Stimulated activated CD4-positive, alpha-beta T cell treated with anti-CD3 and anti-CD28 coated beads, Interleukin-1b, Interleukin-23, amount 100 ng/mL, for 1 hour (primary cell): ENCODE measurements at places on chromosomes 4 and X.

- DNase-seq, result no peak
These were observed 43.1 kb downstream of the MAB21L2 start for GRCh38 chr4:150625033-150625432.

DNA sequence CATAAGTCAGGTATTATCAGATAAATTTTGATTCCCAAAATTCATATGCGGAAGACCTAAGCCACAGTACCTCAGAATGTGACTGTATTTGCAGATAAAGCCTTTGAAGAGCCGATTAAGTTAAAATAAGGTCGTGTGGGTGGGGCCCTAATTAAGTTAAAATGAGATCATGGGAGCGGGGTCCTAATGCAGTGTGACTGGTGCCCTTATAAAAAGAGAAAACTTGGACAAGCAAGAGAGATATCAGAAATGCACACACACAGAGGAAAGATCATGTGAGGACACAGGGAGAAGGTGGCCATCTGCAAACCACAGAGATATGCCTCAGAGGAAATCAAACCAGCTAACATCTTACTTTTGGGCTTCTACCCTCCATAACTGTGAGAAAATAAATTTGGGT, 236.1 kb downstream of the FBXO8 start:
- DNase-seq, result no peak

GRCh38 chr4:8285143-8285975, 15.8 kb downstream of the HTRA3 start:
- no peak for DNase-seq

DNA sequence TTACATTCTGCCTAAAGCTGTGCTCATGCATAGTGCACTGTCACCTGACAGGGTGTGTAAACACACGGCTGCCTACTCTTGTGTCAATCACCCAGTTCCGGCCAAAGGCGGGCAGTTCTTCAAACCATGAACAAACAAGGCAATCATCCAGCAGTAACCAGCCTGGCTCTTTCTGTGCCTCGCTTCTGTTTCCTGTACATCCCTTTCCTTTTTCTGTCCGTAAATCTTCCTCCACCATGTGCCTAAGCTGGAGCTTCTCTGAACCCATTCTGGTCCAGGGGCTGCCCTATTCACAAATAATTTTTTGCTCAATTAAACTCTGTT, 60.8 kb upstream of the CBR4 start:
- no peak for DNase-seq

DNA sequence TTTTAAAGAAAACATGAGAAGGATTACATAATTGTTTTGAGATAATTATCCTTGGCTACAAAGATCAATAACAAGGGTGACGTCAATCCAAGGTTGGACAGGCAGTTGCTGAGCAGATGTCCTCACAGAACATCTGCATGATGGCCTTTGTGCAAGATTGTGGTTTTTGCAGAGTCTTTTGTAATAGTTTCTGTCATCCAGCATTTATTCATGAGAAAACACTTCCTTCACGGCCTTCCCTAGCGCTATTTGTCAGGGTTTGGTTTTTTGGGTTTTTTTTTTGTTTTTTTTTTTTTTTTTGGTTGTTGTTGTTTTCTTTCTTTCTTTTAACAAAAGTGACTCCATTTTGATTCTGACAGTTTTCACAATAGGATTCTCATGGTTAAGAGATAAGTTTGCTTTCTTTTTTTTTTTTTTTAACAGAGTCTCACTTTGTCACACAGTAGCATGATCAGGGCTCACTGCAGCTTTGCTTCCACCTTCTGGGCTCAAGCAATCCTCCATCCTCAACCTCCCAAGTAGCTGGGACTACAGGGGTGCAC, 31.5 kb upstream of the ELF2 start:
- DNase-seq, result no peak

DNA sequence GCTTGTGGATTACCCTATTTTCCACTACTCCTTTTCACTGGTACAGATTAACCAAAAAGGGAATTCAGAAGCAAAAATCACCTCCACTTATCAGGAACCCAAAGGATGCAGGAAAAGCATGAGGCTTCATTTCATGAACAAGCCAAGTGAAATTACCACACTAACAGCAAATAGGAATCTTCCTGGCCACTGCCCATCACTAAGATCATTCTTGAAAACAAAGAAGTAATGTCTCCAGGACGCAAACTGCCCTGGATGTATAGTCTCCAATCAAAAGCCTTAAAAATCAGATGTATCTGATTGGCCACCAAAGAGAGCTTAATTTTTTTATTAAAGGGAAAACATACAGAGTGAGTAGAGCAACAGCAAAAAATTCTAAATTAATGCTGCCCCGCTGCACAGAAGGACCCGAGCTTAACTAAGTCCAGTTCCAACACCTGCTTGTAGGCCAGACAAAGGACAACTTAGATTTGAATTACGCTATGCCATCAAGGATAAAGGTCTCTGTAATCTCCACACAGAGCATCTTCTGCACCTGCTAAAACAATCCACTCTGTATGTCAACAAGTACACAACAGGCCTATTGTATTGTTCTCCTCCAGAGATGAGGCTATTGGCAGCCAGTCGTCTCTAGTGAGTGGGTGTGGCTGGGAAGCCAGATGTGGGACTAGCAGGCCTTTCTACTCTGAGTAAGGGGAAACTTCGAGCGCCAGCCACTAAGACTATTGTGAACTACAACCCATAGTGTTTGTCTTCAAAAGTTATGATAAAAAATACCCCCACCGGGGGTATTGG, 12.4 kb downstream of the ZDHHC9 start:
- DNase-seq, result no peak

- DNase-seq, result no peak
These were observed 250.8 kb downstream of the ARHGAP24 start for GRCh38 chr4:85725721-85726170.

GRCh38 chr4:147969573-147970385, 237.9 kb downstream of the ARHGAP10 start:
- no peak for DNase-seq

- no peak for DNase-seq
These were observed 4.1 kb downstream of the POF1B start for GRCh38 chrX:85375333-85375738.

- no peak for DNase-seq
These were observed 287.1 kb downstream of the ANK2 start for GRCh38 chr4:113336556-113336955.

- DNase-seq, result no peak
These were observed 854.4 kb upstream of the AGA start for GRCh38 chr4:178296669-178297068.

DNA sequence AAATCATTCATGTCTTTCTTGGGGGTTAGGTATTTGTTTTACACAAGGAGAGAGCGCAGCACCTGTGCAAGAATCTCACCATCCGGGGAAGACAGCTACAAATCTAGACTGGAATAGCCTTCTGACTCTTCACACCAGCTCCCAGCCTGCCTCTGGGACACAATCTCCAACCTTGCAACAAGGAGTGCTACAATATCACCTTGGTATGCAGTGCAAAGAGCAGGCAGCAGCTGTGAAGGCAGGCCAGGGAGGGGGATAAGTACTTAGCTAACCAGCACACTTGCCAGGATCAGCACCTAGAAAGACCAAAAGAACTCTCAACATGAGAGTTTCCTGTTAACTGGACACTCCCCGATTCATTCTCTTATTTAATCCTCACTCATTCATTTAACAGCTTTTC, 235.3 kb downstream of the AR start:
- no peak for DNase-seq

DNA sequence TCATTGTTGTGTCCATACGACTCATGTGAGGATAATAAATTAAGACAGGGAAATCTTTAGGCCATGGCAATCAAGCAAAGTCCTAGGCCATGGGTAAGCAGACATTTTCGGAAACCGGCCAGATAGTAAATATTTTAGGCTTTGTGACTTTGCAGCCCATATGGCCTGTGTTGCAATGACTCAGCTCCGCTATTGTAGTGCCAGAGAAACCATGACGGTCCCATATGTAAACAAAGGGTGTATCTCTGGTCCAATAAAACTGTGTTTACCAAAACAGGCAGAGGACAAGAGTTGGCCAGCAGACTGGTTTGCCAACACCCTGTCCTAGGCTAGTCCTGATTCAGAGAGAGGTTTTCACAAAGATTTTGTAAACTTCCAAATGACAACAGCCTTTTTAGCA, 5.0 kb downstream of the FAM114A1 start:
- DNase-seq, result no peak

DNA sequence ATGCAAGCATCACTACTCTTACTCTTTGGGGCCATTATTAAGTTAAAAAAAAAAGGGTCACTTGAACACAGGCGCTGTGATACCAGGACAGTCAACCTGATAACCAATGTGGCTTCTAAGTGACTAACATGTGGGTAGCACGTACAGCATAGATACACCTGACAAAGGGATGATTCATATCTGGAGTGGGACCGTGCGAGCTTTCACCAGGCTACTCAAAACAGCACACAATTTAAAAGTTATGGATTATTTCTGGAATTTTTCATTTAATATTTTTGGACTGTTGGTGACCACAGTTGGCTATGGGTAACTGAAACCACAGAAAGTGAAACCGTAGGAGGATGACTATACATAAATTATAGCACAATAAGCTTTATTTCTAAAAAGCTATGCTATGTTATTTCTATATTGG, 113.8 kb upstream of the STIM2 start:
- no peak for DNase-seq

DNA sequence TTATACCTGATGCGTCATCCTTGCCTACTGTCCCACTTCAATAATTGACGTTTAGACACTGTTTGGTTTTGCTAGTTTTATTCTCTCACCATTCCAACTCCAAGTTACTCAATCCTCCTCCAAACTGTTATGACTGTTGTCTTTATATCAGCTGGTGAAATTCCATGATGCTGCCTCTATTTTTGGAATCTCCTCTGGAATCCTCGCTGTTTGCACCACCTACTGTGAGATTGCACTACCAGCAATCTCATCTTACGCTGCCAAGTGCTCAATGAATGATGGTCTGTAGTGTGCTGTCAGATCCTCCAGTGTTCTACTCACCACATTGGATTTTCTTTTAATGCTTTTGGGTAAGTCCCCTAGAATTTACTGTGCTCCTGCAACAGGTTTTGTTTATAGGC, 13.2 kb upstream of the PCDH18 start:
- no peak for DNase-seq

GRCh38 chr4:2057382-2058065, 1.6 kb upstream of the NAT8L start:
- DNase-seq, result no peak

DNA sequence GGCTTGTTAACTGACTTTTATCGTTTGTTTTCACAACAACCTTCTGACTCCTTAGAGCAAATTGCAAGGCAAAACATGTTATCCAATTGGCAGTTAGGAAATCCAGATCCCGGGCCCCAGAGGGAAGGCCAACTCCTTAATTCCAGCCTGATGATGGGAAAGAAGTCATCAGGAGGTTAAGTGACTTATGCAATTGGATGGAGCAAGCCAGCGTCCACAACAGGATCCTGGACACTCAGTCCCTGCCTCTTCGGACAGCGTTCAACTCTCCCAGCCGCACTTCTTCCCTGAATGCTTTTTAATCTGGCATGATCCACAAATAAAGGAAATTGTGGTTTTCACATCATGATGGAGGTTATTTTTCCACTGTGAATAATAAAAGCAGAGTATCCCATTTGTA, 310.1 kb downstream of the RAB28 start:
- no peak for DNase-seq

GRCh38 chr4:81914623-81915022, 442.9 kb upstream of the RASGEF1B start:
- no peak for DNase-seq

DNA sequence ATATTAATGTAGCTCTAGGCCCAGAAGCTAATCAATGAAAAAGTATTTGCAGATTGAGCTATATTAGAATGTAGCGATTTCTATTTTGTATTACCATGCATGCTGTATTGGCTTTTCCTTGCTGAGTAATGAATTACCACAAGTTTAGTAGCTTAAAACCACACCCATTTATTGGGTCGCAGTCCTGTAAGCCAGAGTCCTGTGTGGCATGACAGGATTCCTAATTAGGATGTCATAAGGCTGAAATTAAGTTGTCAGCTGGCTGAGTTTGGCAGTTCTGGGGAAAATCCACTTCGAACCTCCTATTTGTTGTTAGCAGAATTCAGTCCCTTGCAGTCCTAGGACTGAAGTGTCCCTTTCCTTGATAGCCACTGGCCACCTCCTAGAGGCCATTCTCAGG, 50.3 kb upstream of the HHIP start:
- DNase-seq, result no peak

DNA sequence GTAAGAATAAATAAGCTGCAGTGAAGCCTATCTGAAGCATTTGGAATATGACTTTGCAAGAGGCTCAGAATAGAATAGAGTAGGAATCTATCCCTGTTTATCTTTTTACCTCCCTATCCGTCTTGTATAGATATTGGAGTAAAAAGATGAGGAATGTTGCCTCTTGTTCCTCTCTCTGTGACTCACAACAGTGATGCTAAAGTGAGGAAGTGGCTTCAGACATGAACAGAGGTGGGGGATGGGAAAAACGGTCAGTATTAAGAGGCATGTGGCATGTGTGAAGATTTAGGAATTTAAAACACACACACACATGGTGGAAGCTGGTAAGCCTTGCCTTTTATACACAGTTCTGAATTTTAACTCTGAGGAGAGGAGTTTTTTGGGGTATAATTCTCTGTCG, 3.8 kb upstream of the DCAF4L1 start:
- DNase-seq, result no peak

GRCh38 chr4:146191766-146192458, 16.4 kb downstream of the LSM6 start:
- no peak for DNase-seq

DNA sequence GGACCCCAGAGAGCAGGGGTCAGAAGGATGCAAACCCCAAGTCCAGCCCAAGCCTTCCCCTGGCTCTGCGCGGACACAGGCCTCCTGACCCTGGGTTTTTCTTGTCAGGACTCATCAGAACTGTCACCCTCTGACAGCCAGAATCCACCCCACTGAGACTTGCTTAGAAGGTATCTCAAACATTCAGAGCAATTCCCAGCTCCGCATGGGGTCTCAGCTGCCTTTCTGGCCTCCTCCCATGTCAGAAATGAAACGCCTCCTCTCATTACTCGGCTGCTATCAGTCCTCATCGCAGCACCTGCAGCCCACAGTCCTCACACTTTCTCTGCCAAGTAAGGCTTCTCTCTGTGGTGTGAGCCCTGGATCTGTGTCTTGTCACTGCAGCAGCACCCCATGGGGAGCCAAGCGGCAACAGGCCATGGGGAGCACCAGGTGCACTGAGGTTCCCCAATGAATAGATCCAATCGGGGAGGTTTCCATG, 97.8 kb downstream of the WFS1 start:
- no peak for DNase-seq

DNA sequence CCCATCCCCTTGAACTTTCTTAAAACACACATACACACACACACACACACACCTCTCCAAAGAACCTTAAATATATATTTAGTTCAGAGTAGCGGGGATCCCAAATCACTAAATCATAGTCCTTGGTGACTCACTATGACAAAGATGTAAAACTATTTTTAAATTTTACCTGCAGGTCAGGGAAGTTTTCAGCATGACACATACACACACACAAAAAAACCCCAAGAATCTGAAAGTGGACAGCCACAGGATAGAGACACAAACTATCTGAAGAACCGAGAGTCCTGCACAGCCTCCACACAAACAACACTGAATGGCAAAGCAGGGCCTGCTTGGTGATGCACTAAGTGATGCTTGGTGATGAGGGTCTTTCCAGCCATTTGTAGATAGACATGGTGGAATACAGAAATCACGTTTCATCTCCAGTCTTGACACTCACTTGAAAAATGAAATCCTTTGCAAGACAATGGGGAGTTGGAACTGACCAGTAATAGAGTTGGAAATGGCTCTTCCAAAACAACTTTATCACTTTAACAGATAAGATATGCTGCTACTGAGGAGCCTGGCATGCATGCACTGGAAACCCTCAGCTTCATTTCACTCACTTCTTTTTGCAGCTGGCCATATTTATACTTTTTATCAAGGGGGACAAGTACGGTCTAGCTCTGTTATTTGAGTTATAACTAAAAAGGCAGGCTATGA, 307.3 kb downstream of the RAPGEF2 start:
- no peak for DNase-seq
